ENCODE measurements at places on chromosomes 16 and 17.

GRCh38 chr16:53999841-54000240 is 286.7 kb downstream of the IRX3 start:
- no peak for DNase-seq

GRCh38 chr17:82582213-82582612 is 62.7 kb downstream of the FOXK2 start:
- no peak for DNase-seq

- DNase-seq = peak; percentile 80
Observed at GRCh38 chr17:50331085-50331791, 14.7 kb upstream of the XYLT2 start.

GRCh38 chr17:81901167-81902022 is 643 bp upstream of the NPB start:
- peak; percentile 1 for DNase-seq

GRCh38 chr17:78421534-78422266 is 43.3 kb downstream of the PGS1 start:
- DNase-seq = peak; percentile 19
